ENCODE measurements at places on chromosomes 5 and 9.

DNA sequence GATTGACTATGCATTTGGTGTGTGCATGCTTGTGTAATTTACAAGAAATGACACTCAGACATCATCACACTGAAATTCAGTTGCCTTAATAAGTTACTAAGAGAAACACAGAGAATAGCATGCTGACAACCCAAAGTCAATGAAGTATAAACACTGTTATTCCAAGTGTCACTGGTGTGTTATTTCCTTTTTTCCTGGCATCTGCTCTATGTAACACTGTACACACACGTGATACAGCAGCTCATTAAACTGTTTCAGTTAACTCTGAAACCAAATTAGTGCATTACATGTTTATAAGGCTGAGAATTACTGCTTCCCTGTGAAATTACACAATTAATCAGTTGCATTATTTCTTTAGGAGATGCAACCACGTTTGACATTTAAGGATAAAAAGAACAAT, 252.7 kb downstream of the EFNA5 start:
- DNase-seq: no peak

DNA sequence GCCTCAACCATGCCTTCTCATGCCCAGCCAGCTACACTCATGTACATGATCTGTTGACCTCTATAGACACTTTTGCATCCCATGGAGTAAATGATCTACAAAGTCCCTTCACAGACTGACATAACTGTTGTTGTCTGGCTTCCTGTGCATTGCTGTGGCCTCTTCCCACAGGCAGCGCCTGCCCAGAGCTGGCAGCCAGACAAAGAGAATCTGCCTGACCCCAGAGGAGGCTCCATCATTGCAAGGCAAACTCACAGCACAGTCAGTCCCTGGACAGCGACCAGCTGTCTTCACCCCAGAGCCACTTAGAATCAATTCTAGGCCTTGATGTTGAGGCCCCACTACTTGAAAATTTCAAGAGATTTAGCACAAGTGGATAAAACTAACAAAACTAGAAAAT, 65.5 kb downstream of the INSYN2B start:
- DNase-seq: no peak

DNA sequence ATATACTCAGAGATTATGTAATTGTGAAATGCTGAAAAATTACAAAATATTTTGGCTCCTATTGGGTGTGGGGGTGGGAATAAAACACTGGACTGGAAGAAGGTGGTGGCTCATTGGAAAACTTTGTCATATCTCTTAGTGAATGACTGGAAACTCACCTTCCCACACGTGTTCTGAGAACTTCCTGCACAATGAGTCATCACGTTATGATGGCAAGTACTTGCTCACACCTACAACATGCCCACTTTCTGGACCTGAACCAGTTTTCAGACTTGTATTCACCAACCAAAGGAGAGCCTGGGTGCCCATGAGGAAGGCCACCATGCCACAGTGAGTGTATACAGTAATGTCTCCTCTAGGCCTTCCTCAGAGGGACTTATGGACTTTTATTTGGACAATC, 294.8 kb downstream of the ASTN2 start:
- DNase-seq: no peak

GRCh38 chr5:72855821-72856220, 39.4 kb downstream of the TNPO1 start:
- no peak for DNase-seq

- DNase-seq: no peak
Measured at GRCh38 chr9:115008536-115009270, 78.3 kb upstream of the TNFSF8 start.

DNA sequence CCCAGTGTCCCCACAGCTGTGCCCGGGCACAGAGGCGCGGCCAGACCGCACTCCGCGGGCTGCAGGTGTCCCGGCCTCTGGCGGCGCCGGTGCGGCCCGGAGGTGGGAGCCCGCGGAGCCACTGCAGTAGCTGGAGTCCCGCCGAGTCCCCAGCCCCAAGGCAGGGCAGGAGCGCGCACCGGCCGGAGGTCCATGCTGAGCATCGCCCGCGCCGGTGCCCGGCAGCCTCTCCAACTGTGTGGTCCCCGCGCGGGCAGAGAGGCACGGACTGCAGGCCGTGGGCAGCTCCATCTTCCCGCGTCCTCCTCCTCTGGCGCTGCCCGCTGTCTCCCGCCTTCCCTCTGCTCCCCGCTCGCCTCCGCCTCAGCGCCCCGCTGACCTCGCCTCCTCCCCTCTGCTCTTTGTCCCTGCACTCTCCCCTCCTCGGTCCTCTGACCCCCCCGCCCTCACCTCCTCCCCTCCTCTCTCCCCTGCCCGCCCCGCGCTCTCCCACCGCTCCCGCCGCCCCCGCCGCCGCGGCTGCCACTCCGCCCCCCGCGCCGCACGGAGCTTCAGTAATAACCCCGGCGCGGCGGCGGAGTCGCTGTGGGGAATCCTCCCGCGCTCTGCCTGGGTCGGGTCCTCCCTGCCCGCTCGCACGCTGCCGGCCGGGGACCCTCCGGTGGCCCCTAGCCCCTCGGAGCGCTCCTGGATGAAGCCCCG, at the start of gene ADAMTS16:
Gene ADAMTS16, plus strand, starts transcription at position 554 of the 702 bp plus-strand sequence. Its CDS starts 138 bp downstream, at position 692.
- no peak for DNase-seq

GRCh38 chr9:25472085-25472607, 206.1 kb downstream of the TUSC1 start:
- DNase-seq: no peak

- no peak for DNase-seq
Measured at GRCh38 chr5:175246889-175247520, 197.0 kb downstream of the DRD1 start.

- DNase-seq: no peak
Measured at GRCh38 chr9:70170151-70170790, 88.5 kb upstream of the SMC5 start.

All from GM12891 (cell line).